ENCODE measurements at places on chromosomes 3 and 15. TPM values are rescaled to one million over a fixed set of nuclear protein-coding genes. Genes with fewer than 3 reads are reported as not detected.

SLC27A2 gene
- total RNA-seq = 14.4 TPM

ARPIN gene
- 0.05 TPM for total RNA-seq

CPLX3 gene
- not detected for total RNA-seq

CADPS gene
- not detected for total RNA-seq

UNC13C gene
- not detected for total RNA-seq

KBTBD12 gene
- total RNA-seq = not detected

SUSD5 gene
- total RNA-seq = not detected

CNBP gene
- 606 TPM for total RNA-seq

GHSR gene
- total RNA-seq = not detected

CPN2 gene
- total RNA-seq = 0.08 TPM

CSPG4 gene
- 0.03 TPM for total RNA-seq

TNFSF10 gene
- 24.3 TPM for total RNA-seq

LYZL4 gene
- total RNA-seq = not detected

ISLR gene
- total RNA-seq = 0.26 TPM

B3GALNT1 gene
- 2.4 TPM for total RNA-seq

SMAD6 gene
- total RNA-seq = 0.08 TPM

CCDC51 gene
- total RNA-seq = 21.7 TPM

ASB14 gene
- total RNA-seq = not detected

NPAP1 gene
- total RNA-seq = not detected

SLCO2A1 gene
- total RNA-seq = not detected
